ENCODE measurements at places on chromosomes 11 and 22. TPM values are rescaled to one million over a fixed set of nuclear protein-coding genes. Genes with fewer than 3 reads are reported as not detected.

The PAFAH1B2 gene
- total RNA-seq: 400 TPM

The NAALAD2 gene
- 6.9 TPM for total RNA-seq

The INPP5J gene
- total RNA-seq: 2.0 TPM

The PRG3 gene
- not detected for total RNA-seq

The KRTAP5-8 gene
- total RNA-seq: not detected

The ANKK1 gene
- not detected for total RNA-seq
